ENCODE measurements at places on chromosomes 7 and 10. TPM values are rescaled to one million over a fixed set of nuclear protein-coding genes. Genes with fewer than 3 reads are reported as not detected.
A peak's percentile ranks its signal among the peaks of the same experiment; 100 is the strongest.

The FBXO24 gene
- total RNA-seq = 0.20 TPM

The COMTD1 gene
- 18.4 TPM for total RNA-seq

The STK31 gene
- total RNA-seq = not detected

The ABCB1 gene
- total RNA-seq = 25.9 TPM

The ENKUR gene
- 0.21 TPM for total RNA-seq

The ACTL6B gene
- total RNA-seq = not detected

The PRXL2A gene
- 57.4 TPM for total RNA-seq

The CALHM1 gene
- not detected for total RNA-seq

The OR6B1 gene
- not detected for total RNA-seq

The TMEM178B gene
- total RNA-seq = not detected

The ALOX5 gene
- not detected for total RNA-seq

DNA sequence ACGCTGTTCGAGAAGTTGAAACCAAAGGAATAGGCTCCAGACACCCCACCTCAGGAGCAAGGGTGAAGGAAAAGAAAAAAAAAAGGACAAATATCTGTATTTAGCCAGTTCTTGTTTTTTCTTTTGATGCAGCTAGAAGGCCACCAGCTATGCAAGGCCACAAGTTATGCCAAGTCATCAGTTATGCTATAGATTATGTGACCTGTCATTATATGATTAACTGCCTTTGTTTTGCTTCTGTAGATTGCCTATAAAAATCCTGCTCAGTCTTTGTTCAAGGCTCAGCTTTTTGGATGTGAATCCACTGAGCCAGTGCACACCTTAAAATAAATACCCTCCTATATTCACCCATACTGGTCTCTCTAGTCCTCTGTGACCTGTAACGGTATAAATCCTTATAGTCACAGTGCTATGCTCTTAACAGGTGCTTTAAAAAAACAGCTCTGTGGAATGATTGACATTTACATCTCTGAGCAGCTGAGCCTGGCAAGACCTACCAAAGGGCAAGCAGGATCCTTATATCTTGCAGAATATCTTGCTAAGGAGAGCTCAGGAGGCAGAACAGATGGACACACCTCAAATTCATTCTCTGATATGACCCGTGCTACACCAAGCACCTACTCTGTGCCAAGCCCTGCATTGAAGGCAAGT is 20.4 kb downstream of the MAT1A start:
- no peak overlapping the region for H3K4me3 ChIP-seq
- H3K4me1 ChIP-seq = peaks cover 88% of the 10 kb centered on the region
- peak overlapping the region; percentile 39 for H3K27ac ChIP-seq
- no peak for DNase-seq
- H3K27me3 ChIP-seq = no peaks in the 10 kb centered on the region
- H3K36me3 ChIP-seq = peaks cover 19% of the 10 kb centered on the region

- no peak for DNase-seq
- no peaks in the 10 kb centered on the region for H3K36me3 ChIP-seq
- H3K27ac ChIP-seq = no peak overlapping the region
- H3K4me1 ChIP-seq = no peaks in the 10 kb centered on the region
- no peak overlapping the region for H3K4me3 ChIP-seq
Observed at GRCh38 chr10:1244493-1244892, 188.3 kb downstream of the WDR37 start.

DNA sequence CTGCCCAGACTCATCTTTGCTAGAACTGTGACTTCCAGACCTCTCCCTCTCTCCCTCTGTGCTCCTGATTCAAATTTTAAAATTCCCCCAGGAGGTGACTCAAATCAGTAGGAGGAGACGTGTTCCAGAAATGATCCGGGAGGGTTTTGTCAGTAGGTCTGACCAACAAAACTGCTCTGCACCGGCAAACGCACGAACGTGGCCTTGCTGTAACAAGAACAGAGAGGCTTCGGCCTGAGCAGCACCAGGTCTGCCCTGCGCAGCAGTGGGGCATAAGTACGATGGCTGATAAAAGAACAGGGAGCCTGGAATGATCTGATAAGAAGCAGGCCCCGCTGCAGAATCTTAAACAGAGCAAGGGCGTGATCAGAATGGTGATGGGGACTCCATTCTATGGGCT is 152.7 kb upstream of the AUTS2 start:
- no peak for DNase-seq
- H3K4me1 ChIP-seq = no peaks in the 10 kb centered on the region
- no peaks in the 10 kb centered on the region for H3K36me3 ChIP-seq
- H3K27ac ChIP-seq = no peak overlapping the region
- H3K27me3 ChIP-seq = no peaks in the 10 kb centered on the region

DNA sequence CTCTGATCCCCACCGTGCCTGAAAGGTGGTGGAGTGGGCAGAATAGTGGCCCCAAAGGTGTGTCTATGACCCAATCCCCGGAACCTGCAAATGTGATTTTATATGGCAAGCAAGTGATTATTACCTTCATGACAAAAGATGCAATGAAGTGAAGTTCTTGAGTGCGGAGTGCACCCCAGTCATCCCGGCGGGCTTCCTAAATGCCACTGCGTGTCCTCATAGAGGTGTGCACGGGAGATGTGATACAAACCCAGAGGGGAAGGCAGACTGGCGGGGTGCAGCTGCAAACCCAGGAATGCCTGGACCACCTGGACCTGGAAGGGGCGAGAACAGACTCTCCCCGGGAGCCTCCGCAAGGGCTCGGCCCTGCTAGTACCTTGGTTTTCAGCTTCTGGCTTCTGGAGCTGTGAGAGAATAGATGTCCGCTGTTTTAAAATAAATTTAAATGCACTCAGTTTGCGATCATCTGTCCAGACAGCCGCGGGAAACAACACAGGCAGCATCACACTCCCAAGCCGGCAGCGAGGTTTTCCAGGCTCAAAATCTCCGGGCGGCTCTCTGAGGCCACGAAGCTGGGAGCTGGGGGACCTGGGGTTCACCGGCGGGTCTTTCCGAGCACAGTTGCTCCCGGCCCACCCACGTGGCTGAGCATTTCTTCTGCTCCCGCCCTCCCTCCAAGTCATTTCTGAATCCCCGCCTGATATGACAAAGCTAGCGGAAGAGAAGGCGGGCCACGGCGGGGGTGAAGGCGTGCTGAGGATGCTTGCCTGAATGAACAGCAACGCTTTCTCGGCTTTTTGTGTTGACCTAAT is 50.4 kb upstream of the EBF3 start:
- H3K4me1 ChIP-seq = no peaks in the 10 kb centered on the region
- no peak overlapping the region for H3K4me3 ChIP-seq
- no peak for DNase-seq
- no peak overlapping the region for H3K27ac ChIP-seq
- H3K36me3 ChIP-seq = no peaks in the 10 kb centered on the region

GRCh38 chr10:119413093-119413453 is 129.4 kb downstream of the RGS10 start:
- no peak overlapping the region for H3K4me3 ChIP-seq
- peaks cover 47% of the 10 kb centered on the region for H3K4me1 ChIP-seq
- H3K36me3 ChIP-seq = no peaks in the 10 kb centered on the region

GRCh38 chr10:131650169-131650705 is 250.6 kb upstream of the PPP2R2D start:
- H3K4me1 ChIP-seq = no peaks in the 10 kb centered on the region
- DNase-seq = no peak
- peaks cover 3% of the 10 kb centered on the region for H3K27me3 ChIP-seq
- H3K4me3 ChIP-seq = no peak overlapping the region
- H3K27ac ChIP-seq = no peak overlapping the region

- peak overlapping the region; percentile 51 for H3K27ac ChIP-seq
- H3K4me3 ChIP-seq = no peak overlapping the region
- DNase-seq = no peak
- H3K4me1 ChIP-seq = peaks cover 93% of the 10 kb centered on the region
- no peaks in the 10 kb centered on the region for H3K36me3 ChIP-seq
- no peaks in the 10 kb centered on the region for H3K27me3 ChIP-seq
Observed at GRCh38 chr10:44935966-44936295, 23.7 kb upstream of the RASSF4 start.

DNA sequence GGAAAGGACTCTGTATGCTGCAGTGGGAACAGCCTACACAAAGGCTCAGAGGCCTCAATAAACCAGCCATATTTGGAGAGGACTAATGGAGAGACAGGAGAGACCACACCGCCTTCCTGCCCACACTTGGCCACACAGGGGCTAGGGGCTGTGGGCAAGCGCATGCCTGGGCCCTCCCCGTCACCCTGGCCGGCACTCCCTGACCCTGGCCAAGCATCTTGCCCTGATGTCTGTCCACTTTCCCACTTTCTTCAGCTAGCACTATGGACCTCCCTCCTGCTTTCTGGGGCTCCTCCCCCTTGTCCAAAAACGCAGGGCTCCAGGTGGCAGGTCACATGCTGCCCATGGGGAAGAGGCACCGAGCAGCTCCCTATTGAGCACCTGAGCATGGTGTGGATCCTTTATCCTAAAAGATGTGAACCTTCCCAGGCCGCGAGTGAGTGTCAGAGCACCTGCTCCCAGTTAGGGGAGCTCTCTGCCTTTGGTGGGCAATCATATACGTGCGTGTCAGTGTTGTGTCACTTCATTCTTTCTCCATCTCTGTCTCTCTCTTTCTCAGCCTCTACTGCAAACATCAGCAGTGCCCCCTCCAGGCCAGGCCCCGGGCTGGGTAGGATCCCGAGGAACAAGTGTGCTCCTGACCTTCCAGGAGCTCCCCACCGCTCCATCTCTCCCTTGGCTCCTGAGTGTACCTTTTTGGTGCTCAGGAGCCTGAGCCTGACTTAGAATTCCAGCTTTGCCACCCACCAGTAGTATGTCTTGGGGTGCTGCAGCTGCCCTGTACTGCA is 74.0 kb downstream of the ZMIZ1 start:
- H3K4me1 ChIP-seq = peaks cover 30% of the 10 kb centered on the region
- H3K36me3 ChIP-seq = peaks cover 93% of the 10 kb centered on the region
- no peaks in the 10 kb centered on the region for H3K27me3 ChIP-seq
- H3K4me3 ChIP-seq = no peak overlapping the region
- H3K27ac ChIP-seq = no peak overlapping the region

GRCh38 chr10:19628767-19629560 is 187.3 kb upstream of the PLXDC2 start:
- no peaks in the 10 kb centered on the region for H3K4me1 ChIP-seq
- DNase-seq = no peak
- H3K27ac ChIP-seq = no peak overlapping the region
- no peak overlapping the region for H3K4me3 ChIP-seq
- no peaks in the 10 kb centered on the region for H3K27me3 ChIP-seq
- H3K36me3 ChIP-seq = no peaks in the 10 kb centered on the region

DNA sequence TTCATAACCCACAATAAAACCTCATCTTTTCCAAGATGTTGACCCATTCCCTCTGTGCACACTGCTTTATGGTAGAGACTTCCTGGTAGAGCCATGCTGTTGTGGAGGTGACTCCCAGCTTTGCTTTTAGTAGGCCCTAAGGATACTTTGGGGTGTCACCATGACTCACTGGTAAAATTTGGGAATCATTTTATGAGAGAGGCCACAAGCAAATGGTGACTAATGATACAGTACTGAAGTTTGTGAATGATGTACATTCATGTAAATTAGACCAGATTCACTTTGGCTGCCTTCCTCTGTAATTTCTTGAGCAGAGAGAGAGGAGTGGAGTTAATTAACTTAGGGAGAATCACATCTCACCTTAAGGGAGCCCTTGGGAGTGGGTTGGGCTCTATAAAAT is 686.5 kb downstream of the LRMDA start:
- H3K27ac ChIP-seq = no peak overlapping the region
- H3K36me3 ChIP-seq = no peaks in the 10 kb centered on the region
- H3K27me3 ChIP-seq = no peaks in the 10 kb centered on the region
- DNase-seq = no peak
- peaks cover 31% of the 10 kb centered on the region for H3K4me1 ChIP-seq
- no peak overlapping the region for H3K4me3 ChIP-seq

DNA sequence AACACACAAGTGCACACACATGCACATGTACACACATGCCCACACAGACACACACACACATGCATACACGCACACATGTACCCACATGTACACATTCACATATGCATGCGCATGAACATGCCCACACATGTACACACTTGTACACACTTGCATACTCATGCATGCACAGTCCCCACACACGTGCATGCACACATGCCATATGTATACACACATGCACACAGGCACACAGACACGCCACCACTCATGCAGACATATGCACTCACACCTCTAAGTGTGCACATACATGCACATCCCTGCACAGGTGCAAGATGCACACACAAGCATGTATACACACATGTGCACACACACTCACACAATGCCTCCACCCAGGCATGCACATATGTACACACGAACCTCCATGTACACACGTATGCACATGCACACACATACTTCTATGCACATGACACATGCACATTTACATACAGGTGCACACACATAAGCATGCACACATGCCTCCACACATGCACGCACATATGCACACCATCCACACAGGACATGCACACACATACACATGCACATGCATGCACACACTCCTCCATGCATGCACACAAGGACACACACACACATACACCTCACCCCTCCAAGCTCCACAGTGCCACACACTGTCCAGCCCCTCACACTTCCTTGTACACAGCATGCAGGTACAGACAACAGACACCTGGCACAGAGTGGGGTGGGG is 45.8 kb downstream of the YKT6 start:
- no peak for DNase-seq
- peaks cover 8% of the 10 kb centered on the region for H3K27me3 ChIP-seq
- H3K27ac ChIP-seq = no peak overlapping the region
- H3K4me3 ChIP-seq = no peak overlapping the region
- H3K36me3 ChIP-seq = no peaks in the 10 kb centered on the region

GRCh38 chr7:23654508-23654907 is 25.5 kb upstream of the FAM221A start:
- peak; percentile 15 for DNase-seq
- H3K4me1 ChIP-seq = no peaks in the 10 kb centered on the region
- H3K36me3 ChIP-seq = no peaks in the 10 kb centered on the region
- H3K4me3 ChIP-seq = no peak overlapping the region
- peaks cover 3% of the 10 kb centered on the region for H3K27me3 ChIP-seq
- H3K27ac ChIP-seq = no peak overlapping the region

DNA sequence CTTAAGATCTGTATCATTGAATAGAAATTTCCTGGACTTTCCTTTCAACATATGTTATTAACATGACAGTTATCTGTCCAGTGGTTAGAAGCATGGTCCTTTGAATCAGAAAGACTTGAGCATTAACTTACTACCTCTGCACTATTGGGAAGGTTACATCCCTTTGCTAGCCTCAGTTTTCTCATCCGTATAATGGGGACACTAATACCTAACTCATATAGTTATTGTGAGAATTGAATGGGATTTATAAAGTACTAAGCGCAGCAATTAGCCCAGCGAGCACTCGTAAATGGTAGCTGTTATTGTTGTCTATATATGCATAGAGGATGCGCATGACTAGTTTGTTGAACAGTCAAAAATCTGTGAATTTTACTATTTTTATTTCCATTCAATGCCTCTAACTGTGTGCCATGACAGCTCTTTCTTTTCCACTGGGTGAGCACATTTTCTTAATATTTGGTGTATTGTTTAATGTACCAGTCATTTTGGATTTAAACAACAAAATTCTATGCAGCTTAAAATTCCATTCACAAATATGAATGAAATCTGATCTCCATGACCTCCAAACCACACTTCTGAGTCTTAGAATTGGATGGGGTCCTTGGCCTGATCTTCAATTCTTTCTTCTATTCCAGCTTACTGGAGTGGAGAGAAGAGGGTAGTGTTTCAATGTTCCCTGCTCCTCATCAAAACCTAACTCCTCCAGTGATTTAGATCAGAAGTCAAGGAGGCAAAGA is 65.0 kb downstream of the CACNB2 start:
- no peaks in the 10 kb centered on the region for H3K36me3 ChIP-seq
- no peak for DNase-seq
- H3K4me3 ChIP-seq = no peak overlapping the region
- H3K4me1 ChIP-seq = no peaks in the 10 kb centered on the region
- no peak overlapping the region for H3K27ac ChIP-seq
- no peaks in the 10 kb centered on the region for H3K27me3 ChIP-seq

GRCh38 chr10:98642281-98642680 is 195.5 kb upstream of the HPS1 start:
- H3K4me3 ChIP-seq = no peak overlapping the region
- no peak overlapping the region for H3K27ac ChIP-seq
- no peak for DNase-seq
- no peaks in the 10 kb centered on the region for H3K27me3 ChIP-seq
- H3K4me1 ChIP-seq = no peaks in the 10 kb centered on the region
- H3K36me3 ChIP-seq = no peaks in the 10 kb centered on the region
